ENCODE measurements at places on chromosomes 5 and 9.

DNA sequence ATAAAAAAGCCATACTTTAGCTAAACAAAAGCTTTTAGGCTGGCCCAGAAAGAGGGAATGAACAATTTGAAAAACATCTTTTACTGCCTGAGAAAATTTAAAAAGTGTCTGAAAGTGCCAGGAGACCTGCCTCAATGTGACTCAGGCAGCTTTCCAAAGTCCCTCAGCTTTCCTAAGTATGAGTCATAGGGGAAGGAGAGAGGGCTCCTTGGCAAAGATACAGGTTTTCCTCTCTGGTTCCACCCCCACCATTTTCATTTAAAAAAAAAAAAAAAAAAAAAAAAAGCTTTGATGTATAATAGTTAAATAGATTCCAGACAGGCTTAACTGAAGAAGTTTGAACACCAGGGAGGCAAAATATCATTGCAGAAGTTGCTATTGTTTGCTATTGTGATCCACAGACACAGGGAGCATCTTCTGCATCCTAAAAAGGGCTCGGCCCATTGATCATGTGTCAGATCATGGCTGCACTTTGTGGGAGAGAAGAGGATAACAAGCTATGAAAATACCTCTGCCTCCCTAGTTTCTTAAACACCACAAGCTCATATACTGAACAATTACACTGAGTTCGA lies 71.5 kb downstream of the MRPS27 start:
- no peak for DNase-seq

GRCh38 chr5:79241535-79241979 lies 5.6 kb downstream of the JMY start:
- DNase-seq: no peak

GRCh38 chr5:91177085-91177484 lies 206.0 kb downstream of the ARRDC3 start:
- DNase-seq: no peak

DNA sequence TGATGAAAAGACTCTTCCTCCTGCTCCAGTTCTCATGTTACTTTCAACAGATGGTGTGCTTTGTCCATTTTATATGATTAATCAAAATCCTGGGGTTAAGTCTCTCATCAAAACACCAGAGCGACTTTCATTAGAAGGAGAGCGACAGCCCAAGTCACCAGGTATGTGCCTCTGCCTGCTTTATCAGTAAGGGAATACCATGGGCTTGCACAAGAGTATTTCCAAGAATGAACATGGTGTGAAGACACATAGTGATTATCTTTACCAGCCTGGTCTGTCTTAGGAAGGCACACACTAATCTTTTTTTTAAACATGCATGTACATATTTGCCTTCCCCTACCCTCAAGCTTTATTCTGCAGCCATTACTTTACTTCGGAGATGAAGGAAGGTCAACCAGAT lies 15.2 kb downstream of the NUP214 start:
- DNase-seq: no peak

- DNase-seq: no peak
Measured at GRCh38 chr5:35810601-35811000, 46.1 kb upstream of the IL7R start.

DNA sequence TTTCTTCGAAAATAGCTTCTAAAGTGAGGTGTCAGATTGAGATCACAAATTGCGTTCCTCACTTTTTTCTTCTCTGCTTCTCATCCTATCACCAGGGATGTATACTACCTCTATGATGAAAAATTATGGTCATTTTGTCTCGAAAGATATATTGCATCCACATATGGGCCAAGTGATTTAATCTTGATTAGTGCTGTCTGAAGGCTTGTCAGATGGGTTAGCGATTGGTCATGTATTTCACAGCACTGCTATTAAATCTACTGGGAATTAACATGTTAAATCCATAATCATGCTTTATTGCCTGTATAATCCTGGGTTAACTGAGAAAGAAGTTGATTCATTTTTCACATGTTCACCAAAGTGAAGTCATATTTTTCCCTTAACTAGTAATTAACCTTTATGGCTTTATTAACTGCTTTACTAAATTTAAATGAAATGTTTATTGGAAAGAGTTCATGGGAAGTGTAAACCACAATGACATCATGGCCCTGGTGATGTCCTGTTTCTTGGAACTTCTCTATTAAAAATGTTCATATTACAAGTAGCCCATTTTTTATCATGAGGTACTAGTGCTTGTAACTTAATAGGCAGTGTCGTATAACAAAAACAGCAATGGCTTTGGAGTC lies 193.3 kb downstream of the SMC2 start:
- DNase-seq: no peak

- no peak for DNase-seq
Measured at GRCh38 chr5:153974131-153974812, 64.4 kb downstream of the FAM114A2 start.

DNA sequence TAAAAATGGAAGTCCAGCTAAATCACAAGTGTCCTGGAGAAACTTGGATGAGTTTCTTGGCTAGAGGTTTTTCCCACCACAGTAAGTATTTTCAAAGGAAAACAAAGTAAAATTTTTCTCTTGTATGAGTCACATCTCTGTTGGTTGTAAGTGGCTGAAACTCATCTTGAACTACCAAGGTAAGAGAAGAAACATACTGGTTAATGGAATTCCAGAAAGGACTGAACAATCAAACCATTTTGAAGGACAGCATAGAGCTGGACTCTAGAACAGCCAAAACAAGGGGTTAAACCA lies 102.8 kb upstream of the CDKN2B start:
- DNase-seq: no peak

DNA sequence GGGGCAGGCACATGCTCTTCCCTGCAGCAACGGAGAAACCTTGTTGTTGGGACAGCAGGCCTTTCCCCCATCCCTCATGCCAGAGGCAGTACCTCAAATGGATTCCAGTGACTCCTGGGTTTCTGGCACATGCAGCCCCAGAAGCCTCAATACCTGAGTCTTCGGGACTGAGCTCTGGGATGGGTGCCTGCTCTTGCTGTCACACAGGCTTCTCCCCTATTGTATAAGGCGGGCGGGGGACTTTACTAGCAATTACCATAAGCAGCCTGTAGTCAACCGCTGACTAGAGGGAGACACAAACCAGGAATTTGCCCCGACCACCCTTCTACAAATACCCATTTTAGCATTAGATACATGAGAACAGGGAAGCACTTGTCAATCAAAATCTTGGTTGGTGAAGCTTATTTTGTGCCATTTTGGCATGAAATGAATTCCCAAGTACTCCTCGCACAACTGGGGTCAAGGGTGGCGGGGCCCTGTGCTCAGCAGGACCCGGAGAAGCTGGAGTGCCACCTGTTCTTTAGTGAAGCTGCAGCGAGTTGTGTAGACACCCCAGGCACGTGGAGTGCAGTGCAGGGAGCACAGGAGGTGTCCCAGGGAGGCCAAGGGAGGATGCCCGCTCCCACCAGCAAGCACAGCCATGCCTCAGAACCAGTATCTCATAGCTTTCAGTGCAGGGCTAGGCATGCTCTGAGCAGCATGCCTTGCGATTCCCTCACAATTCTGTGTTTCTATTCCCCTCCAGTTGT lies 21.2 kb downstream of the S1PR3 start:
- DNase-seq: no peak

- DNase-seq: no peak
Measured at GRCh38 chr9:2055203-2055658, 40.1 kb downstream of the SMARCA2 start.

- DNase-seq: no peak
Measured at GRCh38 chr5:174378121-174378874, 332.8 kb downstream of the NSG2 start.

DNA sequence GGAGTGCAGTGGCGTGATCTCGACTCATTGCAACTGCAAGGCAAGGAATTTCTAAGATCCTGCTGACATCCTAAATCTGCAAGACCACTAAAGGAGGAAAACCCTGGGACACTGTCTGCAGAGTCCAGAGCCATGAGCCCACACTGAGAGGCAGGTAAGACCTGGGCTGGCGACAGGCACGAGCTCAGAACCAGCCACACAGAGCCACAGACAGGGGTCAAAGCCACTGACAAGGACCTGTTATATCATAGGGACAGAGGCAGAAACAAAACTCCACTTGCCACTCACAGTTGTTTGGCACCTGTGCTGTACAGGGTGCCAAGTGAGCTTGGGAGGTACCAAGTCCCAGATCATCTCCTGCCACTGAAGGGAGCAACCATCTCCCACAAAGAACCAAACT lies 34.2 kb downstream of the IPPK start:
- no peak for DNase-seq

DNA sequence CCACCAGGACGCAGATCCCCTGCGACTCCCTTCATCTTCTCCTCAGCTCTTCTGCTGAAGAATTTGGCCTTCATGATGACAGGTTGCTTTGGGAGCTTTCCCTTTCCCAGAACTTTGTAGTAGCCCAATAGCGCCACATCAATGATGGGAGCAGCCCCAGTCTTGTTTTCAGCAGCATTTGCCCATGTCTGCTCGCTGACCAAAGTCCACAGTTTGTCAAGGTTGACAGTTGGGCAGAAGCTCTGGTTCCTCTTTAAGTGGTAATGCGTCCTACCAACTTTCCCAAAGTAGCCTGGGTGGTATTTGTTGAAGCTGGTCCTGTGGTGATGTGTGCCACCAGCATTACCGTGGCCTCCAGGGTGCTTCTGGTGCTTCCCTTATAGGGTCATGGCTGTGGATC lies 62.2 kb downstream of the GCNT4 start:
- no peak for DNase-seq

DNA sequence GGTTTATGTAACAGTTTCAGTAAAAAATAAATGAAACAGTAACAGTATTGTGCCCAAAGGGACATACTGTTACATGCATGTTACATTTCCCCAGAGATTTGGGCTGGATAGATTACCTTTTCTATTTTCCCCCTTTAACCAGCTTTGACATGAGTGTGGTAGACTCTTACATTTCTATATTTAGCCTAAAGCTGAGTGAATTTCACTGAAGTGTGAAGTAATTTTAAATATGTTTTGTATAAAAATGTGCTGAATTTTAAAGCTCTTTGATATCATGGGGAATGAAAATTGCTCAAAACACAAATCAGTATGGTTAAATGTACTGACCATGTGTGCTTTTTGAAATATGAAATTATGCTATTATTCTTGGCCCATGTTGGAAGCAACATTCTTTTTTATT lies 122.3 kb upstream of the CDH10 start:
- no peak for DNase-seq
